ENCODE measurements at places on chromosomes 4 and X.

GRCh38 chr4:139668036-139668435, 2.4 kb downstream of the MGST2 start:
- DNase-seq: no peak

DNA sequence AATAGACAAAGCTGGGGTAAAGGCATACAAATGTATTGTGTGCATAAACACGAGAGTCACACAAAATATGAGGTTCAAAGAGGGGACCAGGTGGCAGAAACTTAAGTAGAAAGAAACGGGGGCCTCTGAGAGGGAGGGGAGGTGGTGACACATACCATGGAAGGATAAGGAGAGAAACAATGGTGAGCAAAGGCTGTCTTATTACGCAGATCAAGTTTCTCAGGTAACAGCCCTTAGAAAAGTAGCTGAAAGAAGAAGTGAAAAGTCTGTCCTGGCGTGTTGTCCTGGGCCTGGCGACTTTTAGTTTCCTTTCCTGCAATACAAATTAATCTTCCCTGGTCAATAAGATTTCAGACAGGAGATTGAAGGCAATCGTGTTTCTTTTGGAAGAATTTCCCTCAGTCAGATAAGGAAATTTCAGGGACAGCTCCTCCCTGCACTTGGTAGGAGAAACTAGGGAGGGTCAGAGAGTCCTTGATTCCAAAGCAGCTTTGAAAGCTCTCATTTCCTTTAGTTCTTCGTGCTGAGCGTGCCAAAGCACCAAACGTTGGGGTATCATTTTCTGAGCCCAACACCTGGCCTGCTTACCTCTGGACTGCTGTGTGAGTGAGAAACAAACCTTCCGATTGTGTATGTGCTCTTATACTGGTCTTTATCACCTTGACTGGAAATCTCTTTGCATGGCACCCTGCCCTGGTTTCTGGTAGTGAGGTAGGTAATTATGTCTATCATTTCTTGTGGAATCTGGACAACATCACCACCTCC, 676.7 kb upstream of the LCORL start:
- DNase-seq: no peak

DNA sequence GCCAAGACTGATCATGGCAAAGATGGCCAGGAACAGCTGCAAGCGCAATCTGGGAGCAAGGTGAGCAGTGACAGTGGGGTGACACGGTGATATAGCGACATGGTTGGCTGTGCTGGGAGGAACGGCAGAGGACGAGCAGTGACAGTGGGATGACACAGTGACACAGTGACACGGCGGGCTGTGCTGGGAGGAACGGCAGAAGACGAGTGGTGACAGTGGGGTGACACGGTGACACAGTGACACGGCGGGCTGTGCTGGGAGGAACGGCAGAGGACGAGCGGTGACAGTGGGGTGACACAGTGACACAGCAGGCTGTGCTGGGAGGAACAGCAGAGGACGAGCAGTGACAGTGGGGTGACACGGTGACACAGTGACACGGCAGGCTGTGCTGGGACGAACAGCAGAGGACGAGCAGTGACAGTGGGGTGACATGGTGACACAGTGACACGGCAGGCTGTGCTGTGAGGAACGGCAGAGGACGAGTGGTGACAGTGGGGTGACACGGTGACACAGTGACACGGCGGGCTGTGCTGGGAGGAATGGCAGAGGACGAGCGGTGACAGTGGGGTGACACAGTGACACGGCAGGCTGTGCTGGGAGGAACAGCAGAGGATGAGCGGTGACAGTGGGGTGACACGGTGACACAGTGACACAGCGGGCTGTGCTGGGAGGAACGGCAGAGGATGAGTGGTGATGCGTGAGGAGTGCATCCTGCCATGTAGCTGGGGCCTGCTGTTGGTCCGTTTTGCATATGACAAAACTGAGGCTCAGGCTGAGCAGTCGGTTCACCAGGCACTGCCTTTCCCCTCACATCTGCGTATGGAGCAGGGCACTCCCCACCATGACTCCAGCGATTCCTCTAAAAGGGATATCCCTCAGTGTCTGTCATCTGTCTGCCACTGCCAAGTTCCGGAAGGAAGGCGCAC, 36.0 kb upstream of the MXD4 start:
- no peak for DNase-seq

GRCh38 chr4:26099967-26100366, 185.9 kb downstream of the SMIM20 start:
- DNase-seq: no peak

GRCh38 chr4:25299476-25300203, 12.9 kb upstream of the ZCCHC4 start:
- no peak for DNase-seq
